ENCODE measurements at places on chromosomes 7 and 10. TPM values are rescaled to one million over a fixed set of nuclear protein-coding genes. Genes with fewer than 3 reads are reported as not detected.

DNA sequence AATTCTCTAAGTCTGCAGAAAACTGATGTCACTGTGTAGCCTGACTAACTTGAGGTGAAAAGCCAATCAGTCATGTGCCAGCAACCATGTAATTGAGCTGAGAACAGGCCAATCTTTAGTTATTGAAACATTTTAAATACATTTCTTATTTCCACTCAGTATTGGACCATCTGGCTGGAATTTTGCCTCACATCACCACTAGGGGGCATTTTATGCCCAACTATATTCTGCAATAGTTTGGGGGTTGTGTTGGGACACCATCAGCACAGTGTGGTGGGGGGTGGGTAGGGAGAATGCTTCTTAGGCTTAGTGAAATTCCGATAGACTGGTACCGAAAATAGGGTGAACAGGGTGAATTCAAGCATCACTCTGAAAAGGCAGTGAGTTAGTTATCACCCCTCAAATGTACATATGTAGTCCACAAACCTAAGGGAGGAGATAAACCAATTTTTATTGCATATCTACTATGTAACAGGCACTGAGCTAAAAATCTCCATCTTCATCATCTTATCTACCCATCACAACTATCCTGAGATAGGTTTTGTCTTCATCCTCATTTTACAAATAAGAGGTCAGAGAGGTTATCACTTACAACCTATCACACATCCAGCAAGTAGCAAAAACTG lies 17.8 kb downstream of the NPSR1 start:
- peak; percentile 11 for DNase-seq

DNA sequence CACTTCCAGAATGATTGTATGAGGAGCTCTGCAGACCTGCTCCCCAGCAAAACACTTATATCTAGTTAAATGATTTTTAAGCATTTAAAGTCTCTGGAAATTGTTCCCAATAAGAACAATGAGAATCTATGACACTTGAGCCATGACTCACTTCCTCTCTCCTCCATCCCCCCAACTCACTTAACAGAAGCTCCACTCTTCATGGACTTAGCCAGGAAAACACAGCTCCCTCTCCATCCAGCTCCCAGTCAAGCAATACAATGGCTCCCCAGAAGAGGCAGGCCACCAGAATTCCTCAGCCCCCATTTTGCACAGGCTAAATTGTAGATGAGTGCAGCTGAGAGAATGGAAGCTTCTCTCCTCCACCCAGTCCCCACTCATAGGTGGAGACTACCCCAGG lies 27.0 kb downstream of the AOC1 start:
- DNase-seq, result no peak

GRCh38 chr10:21954132-21954531 lies 49.4 kb downstream of the DNAJC1 start:
- no peak for DNase-seq

DNA sequence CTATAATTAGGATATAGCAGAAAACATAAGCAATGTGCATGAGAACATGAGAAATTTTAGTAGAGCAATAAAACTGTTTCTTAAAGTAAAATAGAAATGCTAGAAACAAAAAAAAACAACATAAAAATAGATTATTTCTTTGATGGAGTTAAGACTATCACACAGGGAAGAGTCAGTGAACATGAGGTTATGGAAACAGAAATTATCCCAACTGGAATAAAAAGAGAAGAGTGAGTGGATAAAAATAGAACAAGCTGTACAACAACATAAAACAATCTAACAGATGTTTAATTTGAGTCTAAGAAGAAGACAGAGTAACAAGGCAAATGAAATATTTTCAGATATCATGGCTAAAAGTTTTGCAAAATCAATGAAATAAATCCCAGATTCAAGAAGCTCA lies 7.5 kb upstream of the OR6B1 start:
- no peak for DNase-seq

GRCh38 chr7:24764972-24765744 lies 7.9 kb upstream of the GSDME start:
- no peak for DNase-seq

DNA sequence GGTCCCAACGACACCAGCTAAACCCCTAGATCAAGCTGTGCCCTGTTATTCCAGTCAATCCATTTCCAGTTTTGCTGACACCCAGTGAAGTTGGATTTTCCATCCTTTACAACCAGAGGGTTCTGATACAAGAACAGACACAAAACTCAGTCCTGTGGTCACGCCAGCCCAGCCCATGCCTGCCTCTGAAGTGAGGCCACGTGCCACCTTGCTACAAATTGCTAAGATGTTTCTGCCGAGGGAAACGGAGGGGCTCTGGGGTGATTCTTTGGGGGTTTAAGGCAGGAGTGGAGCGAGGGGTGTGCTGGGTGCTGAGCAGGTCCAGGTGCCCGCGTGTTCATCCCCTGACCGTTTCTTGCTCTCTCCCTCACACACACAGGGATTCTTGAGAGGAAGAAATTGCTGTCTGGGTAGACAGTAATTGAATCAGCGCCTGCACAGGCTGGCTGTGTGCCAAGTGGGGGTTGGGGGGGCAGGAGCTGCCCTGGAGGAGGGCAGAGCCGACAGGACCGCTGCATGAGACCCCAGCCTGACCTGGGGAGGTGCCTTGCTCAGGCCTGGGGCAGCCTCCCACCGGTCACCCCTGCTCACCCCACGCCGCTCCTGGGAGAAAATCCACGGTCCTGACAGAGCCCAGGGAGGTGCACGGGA lies 38.1 kb downstream of the ADAP1 start:
- DNase-seq, result no peak

- DNase-seq, result no peak
These were observed 47.6 kb downstream of the UNC5B start for GRCh38 chr10:71259815-71260501.

- no peak for DNase-seq
These were observed 142.4 kb upstream of the LYZL1 start for GRCh38 chr10:29146311-29147100.

- no peak for DNase-seq
These were observed 66.0 kb downstream of the UBE2H start for GRCh38 chr7:129886818-129887186.

DNA sequence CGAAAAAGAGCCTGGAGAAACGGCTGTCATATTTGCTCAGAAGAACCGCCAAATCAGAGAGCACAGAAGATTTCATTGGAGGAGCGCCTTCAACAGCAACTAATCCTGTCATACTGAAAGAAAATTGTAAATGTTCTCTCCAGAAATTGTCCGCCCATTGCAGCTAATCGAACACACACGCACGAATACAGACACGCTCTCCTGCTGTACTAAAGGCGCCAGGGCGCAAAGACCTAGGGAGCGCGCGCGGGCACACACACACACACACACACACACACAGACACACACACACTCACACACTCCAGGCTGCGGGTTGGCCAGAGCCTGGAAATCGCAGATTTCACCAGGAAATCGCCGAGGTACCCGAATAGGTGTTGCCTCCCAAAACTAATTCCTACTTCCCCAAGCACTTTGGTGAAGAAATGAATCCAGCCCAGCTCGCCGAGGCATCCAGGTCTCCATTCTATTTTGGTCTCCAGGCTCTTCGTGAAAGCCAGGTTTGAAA lies at the start of gene CHRM2:
CHRM2 (plus strand) TSS at position 157 of the 505 bp plus-strand sequence. CDS start 146,214 bp downstream, outside the sequence.
- DNase-seq, result no peak

GRCh38 chr7:138208142-138208570 lies 131.9 kb downstream of the AKR1D1 start:
- no peak for DNase-seq

DNA sequence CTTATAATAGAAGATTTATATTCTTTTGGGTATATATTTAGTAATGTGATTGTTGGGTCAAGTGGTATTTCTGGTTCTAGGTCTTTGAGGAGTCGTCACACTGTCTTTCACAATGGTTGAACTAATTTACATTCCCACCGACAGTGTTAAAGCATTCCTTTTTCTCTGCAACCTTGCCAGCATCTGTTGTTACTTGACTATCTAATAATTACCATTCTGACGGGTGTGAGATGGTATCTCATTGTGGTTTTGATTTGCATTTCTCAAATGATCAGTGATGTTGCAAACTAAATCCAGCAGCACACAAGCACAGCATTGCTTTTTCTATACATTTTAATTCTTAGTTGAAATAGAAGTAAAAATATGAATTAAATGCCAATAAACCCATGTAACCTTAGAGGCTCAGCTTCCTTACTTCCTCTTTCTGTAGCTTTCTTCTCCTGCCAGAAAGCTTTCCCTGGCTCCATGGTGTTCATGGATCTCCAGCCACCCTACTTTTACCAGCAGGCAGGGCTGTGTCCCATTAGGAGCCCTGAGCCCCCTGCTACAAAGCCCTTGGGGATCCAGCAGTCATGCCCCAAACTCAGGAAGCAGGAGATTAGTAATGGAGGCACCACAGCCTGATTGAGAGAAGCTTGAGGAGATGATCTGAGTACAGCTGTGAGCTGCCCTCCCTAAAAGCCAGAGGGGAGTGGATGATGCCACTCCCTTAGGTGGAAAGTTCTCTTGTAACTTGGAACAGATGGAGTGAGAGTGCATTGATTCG lies 158.6 kb downstream of the TMEM178B start:
- no peak for DNase-seq

The OR13A1 gene
- 0.06 TPM for polyA plus RNA-seq

The STEAP1 gene
- polyA plus RNA-seq, result 31.6 TPM

The RABGEF1 gene
- polyA plus RNA-seq, result 25.0 TPM

DNA sequence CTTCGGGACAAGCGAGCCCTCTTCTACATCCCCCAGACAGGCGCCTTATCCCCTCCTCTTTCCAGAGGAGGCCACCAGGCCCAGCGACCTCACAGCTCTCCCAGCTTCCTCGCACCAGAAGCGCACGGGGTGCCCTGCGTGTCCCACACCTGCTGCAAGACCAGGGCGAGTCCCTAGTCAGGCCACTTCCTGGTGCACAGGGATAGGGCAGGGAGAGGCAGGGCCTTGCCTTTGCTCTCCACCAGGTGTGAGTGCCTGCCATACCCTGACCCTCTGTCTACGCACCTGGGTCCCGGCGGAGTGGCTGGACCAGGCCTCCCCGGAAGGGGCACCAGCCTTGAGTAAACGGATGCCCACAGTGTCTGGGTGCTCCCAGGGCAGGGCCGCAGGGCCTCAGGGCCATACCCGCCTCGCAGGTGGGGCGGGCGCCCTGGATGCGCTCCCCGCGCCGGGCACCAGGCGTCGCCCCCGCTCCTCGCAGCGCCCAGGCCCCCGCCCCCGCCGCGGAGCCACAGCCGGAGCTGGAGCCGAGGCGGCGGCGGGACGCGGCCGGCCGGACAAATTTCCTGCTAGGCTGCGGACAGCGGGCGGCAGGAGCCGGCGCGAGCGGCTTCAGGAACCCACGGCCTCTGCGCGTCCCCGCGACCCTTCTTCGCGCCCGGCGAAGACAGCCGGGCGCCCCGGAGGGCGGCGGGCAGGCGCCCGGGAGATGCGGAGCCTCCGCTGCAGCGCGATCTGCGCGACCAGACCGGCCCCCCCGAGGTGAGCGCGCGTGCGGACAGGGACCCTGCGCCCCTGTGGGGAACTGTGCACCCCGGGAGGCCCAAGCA lies at the start of gene PTPRE:
PTPRE (plus strand) TSS at position 556 of the 830 bp plus-strand sequence. CDS start 133,779 bp downstream, outside the sequence.
- peak; percentile 92 for DNase-seq

The ZWINT gene
- polyA plus RNA-seq, result 34.2 TPM

- DNase-seq, result no peak
These were observed 43.8 kb downstream of the ENO4 start for GRCh38 chr10:116892907-116893685.

The AMPH gene
- 5.5 TPM for polyA plus RNA-seq

DNA sequence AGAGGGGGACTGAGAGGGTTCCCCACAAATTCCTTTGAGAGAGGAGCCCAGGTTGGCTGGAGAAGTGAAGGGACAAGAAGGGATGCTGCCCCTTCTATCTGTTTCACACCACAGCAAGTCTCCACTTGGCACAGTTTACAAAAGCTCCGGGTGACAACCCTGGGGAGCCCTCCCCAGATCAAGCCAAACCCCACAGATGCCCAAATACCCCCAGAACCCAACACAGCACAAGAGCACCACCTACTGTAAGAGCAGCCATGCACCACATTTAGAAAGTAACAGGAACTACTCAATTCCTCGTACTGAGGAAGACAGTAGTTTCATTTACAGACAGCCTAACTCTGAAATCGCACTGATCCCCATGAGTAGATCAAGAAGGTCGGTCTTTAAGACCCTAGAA lies 67.8 kb upstream of the ATP6V0A4 start:
- no peak for DNase-seq

The TMEM26 gene
- 5.0 TPM for polyA plus RNA-seq

- no peak for DNase-seq
These were observed 496.9 kb upstream of the CELF2 start for GRCh38 chr10:10520491-10521385.

DNA sequence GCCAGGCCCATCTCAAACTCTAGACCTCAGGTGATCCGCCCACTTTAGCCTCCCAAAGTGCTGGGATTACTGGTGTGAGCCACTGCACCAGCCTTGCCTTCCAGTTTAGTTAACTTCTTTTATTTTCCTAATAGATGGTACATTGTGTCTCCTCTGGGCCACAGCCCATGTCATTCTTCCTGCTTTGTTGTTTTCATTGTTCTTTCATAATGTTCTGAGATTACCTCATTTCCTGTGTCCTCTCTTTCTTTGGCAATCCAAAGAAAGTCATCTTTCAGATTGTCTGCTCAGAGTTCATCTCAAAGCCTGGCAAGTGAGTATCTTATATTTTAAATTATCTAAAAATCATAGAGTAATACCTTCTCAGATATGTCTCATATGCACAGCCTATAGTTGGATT lies at the start of gene OLAH:
OLAH (plus strand) TSS at position 270 of the 400 bp plus-strand sequence. CDS start 3,346 bp downstream, outside the sequence.
- no peak for DNase-seq

The KIN gene
- 14.7 TPM for polyA plus RNA-seq

The FANK1 gene
- 5.0 TPM for polyA plus RNA-seq

The EEF1AKMT2 gene
- 21.1 TPM for polyA plus RNA-seq

DNA sequence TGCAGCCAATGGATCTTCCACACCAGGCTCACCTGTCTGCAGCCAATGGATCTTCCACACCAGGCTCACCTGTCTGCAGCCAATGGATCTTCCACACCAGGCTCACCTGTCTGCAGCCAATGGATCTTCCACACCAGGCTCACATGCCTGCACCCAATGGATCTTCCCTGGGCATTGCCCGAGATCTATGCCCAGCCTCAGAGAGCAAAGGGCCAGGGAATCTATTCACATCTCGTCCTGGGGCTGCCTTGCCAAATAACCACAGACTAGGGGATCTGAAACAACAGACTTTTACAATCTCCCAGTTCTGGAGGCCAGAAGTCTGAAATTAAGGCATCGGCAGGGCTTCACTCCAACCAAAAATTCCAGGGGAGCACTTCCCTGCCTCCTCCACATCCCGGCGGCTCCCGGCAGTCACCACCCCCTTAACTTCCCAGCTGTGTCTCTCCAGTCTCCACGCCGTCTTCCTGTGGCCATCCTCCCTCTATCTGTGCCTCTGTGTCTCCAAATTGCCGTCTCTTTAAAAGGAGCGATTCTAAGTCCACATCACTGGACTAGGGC lies 92.4 kb upstream of the PPP2R2D start:
- no peak for DNase-seq

DNA sequence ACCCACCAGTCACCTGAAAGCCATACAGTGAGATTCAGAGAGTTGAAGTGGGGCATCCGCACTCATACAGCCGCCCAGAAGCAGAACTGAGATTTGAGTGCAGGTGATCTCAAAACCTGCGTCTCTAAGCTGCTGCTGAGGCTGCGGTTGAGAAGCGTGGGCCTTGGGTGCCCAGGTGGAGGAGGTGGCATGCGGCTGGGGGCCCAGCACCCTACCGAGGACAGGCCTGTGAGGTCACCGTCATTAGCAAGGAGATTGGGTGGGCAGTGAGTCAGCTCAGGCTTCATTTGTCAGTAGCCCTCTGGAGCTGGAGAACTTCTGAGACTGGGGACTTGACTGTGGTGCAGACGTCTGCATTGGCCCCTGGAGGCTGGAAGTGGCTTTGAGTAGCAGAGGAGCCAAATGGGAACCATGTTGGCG lies 29.8 kb downstream of the ZMIZ1 start:
- DNase-seq, result no peak

GRCh38 chr10:96138102-96138501 lies 8.0 kb downstream of the ZNF518A start:
- no peak for DNase-seq

The PHF14 gene
- 31.6 TPM for polyA plus RNA-seq
